ENCODE measurements at places on chromosomes 7 and 10.

GRCh38 chr7:15507708-15508107 lies 54.1 kb downstream of the AGMO start:
- DNase-seq, result no peak

GRCh38 chr10:101902820-101903145 lies 59.2 kb upstream of the KCNIP2 start:
- DNase-seq, result no peak

DNA sequence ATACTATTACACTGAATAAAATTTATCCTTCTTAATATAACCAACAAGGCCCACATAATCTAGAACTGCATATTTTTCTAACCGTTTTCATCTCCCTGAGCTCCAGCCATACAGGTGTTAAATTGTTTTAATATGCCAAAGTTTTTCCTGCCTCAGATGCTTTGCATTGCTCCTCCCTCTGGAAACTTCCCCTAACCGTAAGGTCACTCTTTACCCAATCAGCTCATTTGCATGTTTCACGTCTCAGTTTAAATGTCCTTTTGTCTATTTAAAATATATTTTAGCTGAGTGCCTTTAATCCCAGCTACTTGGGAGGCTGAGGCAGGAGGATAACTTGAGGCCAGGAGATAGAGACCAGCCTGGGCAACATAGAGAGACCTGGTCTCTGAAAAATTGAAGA lies 228.5 kb downstream of the ADK start:
- DNase-seq, result no peak

DNA sequence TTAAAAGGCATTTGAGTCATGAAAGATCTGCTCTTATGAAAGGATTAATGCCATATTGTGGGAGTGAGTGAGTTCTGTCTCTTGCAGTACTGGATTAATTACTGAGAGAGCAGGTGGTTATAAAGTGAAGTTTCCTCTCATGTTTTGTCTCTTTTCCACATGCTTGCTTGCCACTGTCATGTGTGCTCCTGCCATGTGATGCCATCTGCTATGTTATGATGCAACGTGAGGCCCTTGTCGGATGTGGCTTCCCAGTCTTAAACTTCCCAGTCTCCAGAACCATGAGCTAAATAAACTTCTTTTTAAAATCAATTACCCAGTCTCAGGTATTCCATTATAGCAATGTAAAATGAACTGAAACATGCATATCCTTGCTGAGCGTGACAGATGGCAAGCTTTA lies 22.7 kb upstream of the TCTN3 start:
- no peak for DNase-seq

GRCh38 chr7:149683181-149683580 lies 90.2 kb downstream of the ZNF467 start:
- DNase-seq, result no peak

DNA sequence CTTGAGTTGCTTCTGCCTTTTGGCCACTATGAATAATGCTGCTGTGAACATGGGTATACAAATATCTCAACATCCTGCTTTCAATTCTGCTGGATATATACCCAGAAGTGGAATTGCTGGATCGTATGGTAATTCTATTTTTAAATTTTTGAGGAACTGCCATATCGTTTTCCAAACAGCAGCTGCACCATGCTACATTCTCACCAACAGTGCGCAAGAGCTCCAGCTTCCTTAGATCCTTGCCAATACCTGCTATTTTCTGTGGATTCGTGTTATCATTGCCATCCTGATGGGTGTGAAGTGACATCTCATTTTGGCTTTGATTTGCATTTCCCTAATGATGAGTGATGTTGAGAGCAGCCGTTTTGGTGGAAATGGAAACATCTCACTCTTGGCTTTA lies 26.7 kb downstream of the FRMD4A start:
- DNase-seq, result no peak

- DNase-seq, result no peak
Observed at GRCh38 chr10:3635697-3636096, 149.3 kb downstream of the KLF6 start.

DNA sequence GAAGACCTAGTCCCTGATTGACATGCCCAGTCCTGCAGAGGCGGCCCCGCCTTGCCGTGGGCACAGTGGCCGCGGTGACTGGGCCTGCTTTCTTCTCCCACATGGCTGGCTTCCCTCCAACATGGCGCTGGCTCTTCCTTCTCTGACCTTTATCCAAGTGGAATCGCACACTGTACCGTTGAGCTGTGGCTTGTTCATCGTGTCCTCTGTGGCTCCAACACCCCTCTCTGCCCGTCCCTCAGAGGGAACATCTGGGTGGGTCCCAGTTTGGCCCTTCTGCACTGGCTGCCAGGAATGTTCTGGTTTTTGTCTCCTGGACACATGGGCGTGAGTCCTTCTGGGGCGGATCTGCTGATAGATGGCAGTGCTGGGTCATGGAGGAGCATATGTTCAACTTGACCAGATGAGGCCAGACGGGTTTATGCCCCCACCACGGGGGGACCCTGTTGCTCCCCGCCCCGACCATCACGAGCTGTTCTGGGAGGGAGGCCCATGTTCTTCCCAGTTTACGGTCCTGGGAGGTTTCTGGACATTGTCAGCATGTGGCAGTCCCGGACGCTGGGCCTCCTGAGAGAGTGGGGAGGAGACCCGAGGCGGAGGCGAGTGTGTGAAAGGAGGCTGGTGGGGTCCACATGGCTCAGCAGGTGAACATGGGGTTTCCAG lies 63.5 kb downstream of the LHPP start:
- no peak for DNase-seq

GRCh38 chr7:126489874-126490273 lies 762.9 kb downstream of the GRM8 start:
- no peak for DNase-seq

GRCh38 chr7:145884716-145885514 lies 231.7 kb upstream of the CNTNAP2 start:
- peak; percentile 3 for DNase-seq

GRCh38 chr10:91090761-91091529 lies 129.5 kb upstream of the PCGF5 start:
- peak; percentile 11 for DNase-seq

DNA sequence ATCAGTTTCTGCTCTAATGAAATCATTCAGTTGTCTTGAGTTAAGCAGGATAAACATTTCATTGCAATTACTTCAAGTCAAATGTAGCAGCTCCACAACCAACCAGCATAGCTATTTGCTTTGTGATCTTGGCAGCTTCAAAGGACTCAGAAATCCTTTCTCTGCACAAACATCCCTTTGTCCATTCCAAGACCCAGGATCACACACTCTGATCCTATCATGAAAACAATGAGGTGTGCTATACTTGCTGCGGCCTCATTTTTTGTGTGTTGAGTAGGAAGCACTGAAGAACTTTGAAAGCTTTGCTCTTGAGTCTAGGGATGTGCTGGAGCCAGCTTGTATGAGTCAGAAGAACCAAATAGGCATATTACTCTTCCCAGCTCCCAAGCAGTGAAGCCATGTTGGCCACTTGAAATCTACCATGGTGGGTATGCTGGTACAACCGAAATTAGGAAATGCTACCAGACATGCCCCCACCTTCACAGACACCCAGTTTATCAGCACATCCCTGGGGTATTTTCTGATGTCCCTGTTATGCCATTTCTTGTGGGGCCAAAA lies 199.4 kb upstream of the PRSS58 start:
- DNase-seq, result no peak

DNA sequence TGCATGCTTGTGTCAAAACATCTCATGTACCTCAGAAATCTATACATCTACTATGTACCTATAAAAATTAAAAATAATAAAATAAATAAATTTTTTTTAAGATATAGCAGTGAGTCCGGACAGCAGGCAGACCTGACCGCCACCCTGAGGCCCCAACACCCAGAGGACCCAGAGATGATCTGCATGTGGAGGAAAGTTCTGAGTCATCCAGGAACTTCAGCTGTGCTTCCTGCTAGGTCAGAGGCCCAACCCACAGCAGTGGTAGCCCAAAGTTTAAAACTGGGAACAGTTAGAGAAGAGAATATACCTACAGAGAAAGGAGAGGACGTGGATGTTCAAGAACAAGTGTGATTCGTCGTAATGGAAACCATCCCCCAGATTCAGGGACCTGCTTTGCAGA lies 683.7 kb upstream of the NRP1 start:
- peak; percentile 37 for DNase-seq

DNA sequence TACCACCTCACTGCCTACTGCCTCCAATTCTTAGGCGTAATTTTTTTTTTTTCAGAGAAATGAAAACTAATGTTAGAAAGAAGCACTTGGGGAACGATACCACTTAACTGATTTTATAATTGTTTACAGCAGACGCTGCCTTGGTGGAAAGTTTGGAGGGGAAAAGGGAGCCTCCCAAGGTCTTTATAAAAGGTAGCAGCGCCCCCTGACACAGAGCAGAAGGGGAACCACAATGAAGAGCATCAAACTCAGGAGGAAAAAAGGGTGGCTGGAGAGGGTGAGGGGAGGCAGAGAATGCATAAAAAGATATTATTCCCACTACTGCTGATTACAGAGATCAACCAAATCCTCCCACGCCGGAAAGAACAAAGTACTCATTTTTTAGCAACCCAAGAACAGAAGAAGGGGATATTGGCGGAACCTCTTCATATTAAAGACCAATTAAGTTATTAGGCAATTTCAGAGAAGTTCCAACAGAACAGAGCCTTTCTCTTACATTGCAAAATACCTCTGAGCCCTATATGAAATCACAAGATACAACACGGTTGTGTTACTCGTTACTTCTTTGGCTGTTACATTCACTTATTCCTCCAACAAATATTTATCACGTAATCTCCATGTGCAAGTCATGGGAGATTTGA lies 135.8 kb downstream of the TEX36 start:
- DNase-seq, result no peak

- no peak for DNase-seq
Observed at GRCh38 chr10:127368929-127369328, 172.5 kb upstream of the INSYN2A start.

GRCh38 chr7:105399043-105399725 lies 10.5 kb upstream of the SRPK2 start:
- DNase-seq, result no peak

DNA sequence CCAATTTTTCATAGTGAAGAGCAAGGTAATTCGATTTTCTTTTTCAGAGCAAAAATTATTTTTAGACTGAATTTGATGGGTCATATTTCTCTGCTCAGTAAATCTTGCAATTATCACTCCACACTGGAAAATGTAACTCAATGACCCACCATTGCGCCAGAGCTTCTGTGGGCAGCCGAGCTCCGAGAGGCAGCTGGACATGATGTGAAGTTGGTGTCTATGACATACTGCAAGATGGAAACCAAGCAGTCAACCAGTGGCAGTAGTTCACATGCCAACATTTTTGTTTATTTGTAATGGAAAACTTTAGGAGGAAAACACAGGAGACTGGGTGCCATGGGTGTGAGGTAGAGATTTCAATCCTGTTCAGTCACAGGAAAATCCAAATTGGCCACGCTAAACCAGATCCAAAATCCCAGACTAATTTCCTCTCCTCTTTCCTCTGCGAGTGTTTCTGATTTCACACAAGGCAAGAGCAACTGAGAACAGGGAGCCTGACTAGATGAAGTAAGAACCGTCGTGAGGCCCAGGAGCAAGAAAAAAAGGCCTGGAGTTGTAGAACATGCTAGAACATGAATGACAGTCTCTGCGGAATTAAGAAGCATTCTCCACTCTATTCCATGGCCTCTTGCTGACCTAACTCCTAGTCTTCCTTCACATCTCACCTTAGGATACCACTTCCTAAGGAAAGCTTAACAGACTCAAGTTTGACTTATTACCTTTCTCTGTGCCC lies 39.3 kb downstream of the CALD1 start:
- no peak for DNase-seq

- DNase-seq, result no peak
Observed at GRCh38 chr7:109835577-109835976, 1255.3 kb upstream of the LRRN3 start.

DNA sequence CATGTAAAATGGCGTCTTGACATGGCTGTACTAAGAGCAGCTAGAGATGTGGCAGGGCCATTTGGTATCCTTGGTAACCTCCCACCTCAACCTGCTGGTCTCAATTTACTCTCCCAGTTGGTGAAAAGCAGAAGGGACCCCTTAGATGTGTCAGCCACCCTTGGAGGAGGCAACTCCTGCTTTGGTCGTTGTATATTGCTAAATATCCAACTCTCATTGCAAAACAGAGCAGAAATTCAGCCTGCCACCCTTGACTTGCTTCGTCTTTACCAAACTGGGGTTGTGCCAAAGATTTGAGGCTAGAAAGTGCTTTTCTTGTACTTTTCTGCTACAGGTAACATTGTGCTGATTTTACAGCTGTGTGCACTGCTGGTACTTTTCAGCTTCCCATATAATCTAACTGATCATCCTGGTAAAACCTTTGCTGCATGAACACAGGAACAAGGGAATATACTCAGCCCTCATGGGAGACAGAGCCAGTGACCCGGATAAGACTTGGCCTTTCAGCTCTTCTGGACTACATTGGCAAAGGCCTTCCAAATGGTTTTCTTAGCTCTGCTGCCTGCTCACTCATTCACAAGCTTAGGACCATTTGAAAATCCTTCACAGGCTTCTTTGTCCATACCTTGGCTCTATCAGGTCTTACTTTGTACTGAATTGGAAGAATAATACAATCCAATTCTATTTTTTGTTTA lies 2.2 kb upstream of the VSTM4 start:
- DNase-seq, result no peak

DNA sequence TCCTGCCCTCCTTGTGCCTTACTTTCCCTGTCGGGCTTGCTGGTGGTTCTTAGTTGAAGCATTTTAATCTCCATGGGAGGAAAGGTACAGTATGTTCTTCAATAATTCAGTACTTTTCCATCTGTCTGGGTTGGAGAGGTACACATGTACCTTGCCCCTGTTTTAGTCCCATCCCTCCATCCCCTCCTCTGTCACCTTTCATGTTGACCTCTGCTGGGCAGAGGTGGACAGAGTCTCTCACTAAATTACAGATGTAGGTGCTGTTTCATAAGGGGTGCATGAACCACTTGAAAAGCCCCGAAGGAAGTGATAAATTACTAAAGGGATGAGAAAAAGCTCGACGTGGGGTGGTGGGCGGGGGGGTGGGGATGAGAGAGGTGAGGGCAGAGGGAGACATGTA lies 5.4 kb downstream of the AGFG2 start:
- no peak for DNase-seq

DNA sequence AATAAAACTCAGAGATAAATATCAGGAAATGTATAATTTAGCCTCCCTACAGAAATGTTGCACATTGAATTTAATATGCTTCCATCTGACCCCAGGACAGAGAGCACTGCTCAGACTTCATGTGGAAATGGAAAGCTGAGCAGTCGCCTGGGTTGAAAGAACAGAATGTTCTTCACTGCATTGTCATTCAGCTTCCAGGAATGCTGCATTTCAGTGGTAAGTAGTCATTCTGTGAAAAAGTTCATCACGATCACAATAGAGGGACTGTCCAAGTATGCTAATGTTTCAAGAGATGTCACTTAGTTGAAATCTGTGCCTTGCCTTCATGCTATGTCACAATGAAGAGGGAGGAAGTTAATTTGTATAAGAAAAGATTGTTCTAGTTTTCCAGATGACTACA lies 147.3 kb downstream of the NRCAM start:
- DNase-seq, result peak; percentile 73

- no peak for DNase-seq
Observed at GRCh38 chr10:124904796-124905195, 37.1 kb upstream of the ZRANB1 start.

DNA sequence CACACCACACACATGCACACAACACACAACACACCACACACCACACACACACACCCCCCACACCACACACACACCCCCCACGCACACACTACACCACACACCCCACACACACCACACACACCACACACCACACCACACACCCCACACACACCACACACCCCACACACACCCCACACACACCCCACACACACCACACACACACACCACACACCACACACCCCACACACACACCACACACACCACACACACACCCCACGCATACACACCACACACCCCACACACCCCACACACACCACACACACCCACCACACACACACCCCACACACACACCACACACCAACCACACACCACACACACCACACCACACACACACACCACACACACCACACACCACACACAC lies 16.4 kb downstream of the UCN3 start:
- no peak for DNase-seq

Data from brain microvascular endothelial cell (primary cell).